Naive thymus-derived CD4-positive, alpha-beta T cell (primary cell): ENCODE measurements at places on chromosomes 11 and 22. TPM values are rescaled to one million over a fixed set of nuclear protein-coding genes. Genes with fewer than 3 reads are reported as not detected.

DNA sequence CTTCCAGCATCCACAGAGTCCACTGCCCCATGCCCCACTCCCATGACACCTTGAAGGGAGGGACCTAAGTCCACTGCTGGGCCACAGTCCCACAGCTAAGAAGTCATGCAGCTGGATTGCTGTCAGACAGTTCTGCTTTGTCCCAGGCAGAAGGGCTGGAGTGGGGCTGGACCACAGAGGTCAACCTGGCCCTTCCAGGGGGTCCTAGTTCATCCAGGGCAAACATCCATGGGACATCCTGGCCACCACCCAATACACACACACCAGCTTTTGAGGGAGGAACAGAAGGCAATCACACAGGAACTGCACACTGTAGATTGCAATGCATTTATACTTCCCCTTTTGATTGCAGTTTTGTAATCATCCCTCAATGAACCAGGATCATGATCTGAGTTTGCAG lies 11.3 kb upstream of the APOL4 start:
- DNase-seq = no peak
- H3K27ac ChIP-seq = no peak overlapping the region
- no peaks in the 10 kb centered on the region for H3K36me3 ChIP-seq
- H3K4me3 ChIP-seq = no peak overlapping the region
- H3K4me1 ChIP-seq = no peaks in the 10 kb centered on the region
- no peaks in the 10 kb centered on the region for H3K27me3 ChIP-seq

HTR3A gene
- not detected for total RNA-seq

DNA sequence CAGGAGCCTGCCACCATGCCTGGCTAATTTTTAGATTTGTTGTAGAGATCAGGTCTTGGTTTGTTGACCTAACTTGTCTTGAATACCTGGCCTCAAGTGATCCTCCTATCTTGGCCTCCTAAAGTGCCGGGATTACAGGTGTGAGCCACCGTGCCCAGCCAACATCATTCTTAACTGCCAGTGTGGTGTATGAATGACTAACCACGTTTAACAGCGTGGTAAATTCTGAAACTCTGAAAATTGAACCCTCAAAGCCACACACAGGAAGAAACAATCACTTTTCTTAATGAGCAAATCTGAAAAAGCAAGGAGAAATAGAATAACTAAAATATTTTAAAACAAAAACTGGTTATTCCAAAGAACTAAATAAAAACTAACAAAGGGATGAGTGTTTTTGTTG lies 7.4 kb downstream of the TMEM9B start:
- peaks cover 5% of the 10 kb centered on the region for H3K36me3 ChIP-seq
- H3K27me3 ChIP-seq = no peaks in the 10 kb centered on the region
- H3K27ac ChIP-seq = no peak overlapping the region
- no peak overlapping the region for H3K4me3 ChIP-seq
- no peak for DNase-seq

DNA sequence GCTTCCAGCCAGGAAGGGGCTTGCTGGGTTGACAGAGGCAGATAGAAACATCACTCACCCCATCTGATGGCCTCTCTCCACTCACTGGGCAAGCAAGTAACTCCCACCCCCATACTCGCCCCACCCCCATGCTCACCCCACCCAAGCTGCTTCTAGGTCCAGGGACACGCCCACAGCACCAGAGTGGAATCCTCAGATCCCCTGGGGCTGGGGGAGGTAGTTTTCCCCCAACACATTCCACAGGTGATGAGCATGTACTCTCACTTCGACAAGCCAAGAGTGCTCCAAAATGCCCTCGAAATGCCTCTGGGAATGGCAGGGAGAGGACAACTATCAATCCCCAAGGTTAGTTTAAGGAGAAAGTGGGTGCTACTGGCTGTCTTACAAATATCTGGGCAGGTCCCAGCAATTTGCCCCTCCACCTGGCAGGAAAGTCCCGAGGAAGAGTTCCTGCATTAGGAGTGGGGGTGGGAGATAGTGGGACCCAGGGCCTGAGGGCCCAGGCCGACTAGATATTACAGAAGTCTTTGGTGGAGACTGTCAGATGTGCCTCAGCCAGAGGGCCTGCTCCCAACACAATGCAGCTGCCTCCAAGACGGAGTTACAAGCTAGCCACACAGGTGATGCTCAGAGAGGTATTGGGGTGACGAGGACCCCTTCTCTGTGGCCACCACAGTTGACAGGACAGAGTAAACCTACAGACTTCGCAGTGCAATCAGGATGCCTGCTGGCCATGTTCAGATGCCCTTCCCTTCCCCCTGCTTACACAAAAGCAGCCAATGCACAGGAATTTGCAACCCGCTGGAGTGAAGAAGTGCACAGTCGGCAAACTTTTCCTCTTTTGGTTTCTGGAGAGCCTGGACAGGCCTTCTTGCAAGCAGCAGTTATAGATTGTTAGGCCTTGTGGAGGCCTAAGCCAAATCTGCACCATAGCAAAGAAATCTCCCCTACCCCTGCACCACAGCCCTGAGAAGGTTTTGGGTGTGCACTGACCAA lies 2.9 kb upstream of the LMO1 start:
- no peaks in the 10 kb centered on the region for H3K36me3 ChIP-seq
- no peak overlapping the region for H3K27ac ChIP-seq
- H3K27me3 ChIP-seq = no peaks in the 10 kb centered on the region
- H3K4me3 ChIP-seq = no peak overlapping the region
- H3K4me1 ChIP-seq = no peaks in the 10 kb centered on the region
